Stimulated activated CD8-positive, alpha-beta memory T cell treated with anti-CD3 and anti-CD28 coated beads, Interleukin-2, amount 100 ng/mL, for 1 hour (primary cell): ENCODE measurements at places on chromosomes 13 and 19.

- DNase-seq: no peak
Measured at GRCh38 chr13:92537471-92537870, 689.1 kb upstream of the GPC6 start.

DNA sequence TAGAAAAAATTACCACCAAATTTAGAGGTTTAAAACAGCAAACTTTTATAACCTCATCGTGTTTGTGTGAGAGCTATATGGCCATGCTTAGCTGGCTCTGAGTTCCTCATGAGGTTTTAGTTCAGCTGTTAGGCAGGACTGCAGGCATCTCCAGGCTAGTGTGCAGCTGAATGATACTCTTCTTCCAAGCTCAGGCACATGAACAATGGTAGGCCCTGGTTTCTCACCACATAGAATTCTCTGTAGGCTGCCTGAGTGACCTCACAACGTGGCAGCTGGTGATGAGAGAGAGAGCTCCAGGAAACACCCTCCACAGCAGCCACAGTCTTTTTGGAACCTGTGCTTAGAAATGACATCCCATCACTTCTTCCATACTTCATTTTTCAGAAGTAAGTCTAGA is 540.6 kb upstream of the MIR17HG start:
- DNase-seq: no peak

DNA sequence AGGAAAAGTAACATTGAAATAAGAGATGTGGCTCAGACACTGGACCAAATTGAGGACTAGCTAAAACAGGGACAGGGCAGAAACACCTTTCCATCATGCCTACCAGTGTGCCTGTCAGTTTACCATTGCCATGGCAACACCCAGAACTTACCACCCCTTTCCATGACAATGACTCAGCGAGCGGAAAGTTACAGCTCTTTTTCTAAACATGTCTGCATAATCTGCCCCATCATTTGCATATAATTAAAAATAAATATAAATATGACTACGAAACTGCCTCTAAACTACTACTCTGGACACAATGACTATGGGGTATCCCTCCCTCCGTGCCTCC is 96.0 kb downstream of the UBL3 start:
- no peak for DNase-seq

GRCh38 chr13:100542826-100543156 is 45.8 kb downstream of the GGACT start:
- no peak for DNase-seq

GRCh38 chr19:10339380-10339960 is at the start of gene ICAM3:
ICAM3 (minus strand) TSS chr19:10339624; CDS start chr19:10339614, 10 bp downstream.
- peak; percentile 38 for DNase-seq

GRCh38 chr19:37942516-37942902 is 35.5 kb downstream of the SIPA1L3 start:
- DNase-seq: no peak

DNA sequence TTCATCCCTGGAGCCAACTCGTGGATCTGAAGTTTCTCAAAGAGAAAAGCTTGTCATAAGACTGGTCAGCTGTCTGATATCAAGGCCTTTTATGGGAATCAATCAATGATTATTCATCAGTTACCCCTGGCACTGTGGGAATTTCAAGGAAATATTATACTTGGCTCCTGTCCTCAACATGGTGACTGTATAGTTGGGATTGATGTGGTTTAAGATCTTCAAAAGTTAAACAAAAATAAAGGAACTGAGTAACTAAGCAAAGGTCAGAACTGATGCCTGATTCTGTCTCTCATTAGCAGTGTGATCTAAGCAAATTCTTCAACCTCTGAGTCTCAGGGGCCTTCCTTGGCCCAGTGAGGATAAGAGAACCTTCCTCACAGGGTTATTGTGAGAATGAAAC is 22.2 kb upstream of the SERPINE3 start:
- no peak for DNase-seq

DNA sequence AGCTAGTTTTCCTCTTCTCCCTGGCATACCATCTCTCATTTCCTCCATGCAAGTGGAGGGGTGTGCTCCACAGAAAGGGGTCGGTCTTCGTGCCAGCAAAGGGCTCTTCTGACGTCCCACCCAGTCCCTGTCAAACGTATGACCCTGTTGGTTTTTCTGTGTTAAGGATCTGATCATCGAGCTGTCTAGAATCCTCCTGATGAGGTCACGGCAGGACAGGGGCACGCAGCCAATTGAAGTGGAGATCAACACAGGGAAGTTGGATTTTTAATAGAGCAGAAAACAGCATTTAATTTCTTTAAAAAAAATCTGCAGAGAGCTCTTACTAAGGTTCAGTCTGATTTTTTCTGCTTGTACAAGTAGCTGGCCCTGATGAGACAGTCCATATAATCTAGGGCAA is 339.4 kb downstream of the TEX29 start:
- no peak for DNase-seq

- DNase-seq: no peak
Measured at GRCh38 chr13:44331446-44331845, 42.2 kb upstream of the SERP2 start.

DNA sequence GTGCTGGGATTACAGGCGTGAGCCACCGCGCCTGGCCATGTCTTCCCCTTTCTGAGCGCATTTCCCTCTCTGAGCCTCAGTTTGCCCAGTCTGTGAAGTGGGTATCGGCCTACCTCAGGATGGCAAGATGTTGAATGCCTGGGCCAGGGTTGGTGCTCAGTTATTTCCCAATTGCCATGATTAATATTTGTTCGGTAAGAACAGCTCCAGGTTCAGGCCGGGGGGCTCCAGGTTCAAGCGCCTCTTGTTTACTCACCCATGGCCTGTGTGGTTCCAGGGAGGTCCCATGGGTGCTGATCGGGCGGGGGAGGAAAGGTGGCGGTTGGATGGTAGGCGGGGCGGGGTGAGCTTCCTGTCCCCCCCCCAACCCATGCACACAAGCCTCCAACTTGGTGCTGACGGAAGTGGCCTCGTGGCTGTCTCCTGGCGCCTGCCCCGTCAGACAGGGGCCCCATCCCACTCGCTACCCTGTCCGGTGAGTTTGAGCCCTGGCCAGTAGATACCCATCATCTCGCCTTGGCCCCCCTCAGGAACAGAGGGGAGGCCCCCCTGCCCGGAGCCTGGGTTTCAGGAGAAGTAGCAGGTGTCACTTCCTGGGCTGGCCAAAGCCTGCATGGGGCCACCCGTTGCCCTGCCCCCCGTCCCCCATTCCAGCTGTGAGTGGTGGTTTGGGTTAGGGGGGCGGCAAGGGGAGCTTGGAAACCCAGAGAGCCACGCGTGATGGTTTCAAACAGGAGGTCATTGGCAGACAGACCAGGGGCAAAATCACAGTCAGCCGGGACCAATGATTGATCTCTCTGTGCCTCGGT is at the start of gene FCHO1:
Gene FCHO1 (plus strand): TSS at position 375 of the 809 bp plus-strand sequence. CDS start 3,688 bp downstream, outside the sequence.
- peak; percentile 76 for DNase-seq

GRCh38 chr13:53759016-53759415 is 730.4 kb downstream of the OLFM4 start:
- no peak for DNase-seq

DNA sequence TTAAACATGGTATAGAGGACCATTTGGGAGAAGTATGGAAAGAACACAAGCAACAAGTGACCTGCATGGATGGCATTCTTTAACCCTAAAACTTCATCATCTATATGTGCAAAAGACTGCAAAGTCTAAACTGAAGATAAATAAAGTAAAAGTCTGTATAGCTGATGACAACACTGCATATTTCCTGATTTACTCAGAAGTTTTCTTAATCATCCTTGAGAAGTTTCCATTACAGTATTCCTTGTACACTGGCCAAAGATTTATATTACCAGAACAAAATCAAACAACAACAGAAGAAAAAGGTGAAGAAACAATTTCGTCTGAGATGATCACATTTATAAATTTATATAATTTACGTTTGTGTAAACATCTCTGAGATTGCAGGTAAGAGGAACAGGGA is 805.7 kb downstream of the PCDH9 start:
- DNase-seq: no peak

DNA sequence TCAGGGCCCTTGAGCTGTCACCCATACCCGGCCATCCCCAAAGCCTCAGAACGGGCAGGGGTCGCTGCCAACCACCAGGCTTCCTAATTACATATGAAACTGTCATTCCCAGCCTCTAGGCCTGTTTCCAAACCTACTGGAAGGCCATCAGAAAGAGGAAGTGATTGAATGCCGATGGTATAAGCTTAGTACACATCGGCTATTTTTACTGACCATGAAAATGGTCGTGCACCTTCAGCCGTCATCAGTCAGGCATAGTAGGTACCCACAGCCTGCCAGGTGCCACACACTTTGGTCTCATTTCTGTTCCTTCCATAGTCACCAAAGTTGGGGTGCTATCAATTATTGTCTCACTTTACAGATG is 10.2 kb downstream of the KRI1 start:
- DNase-seq: no peak

- DNase-seq: no peak
Measured at GRCh38 chr13:41606646-41607045, 149.3 kb downstream of the RGCC start.

DNA sequence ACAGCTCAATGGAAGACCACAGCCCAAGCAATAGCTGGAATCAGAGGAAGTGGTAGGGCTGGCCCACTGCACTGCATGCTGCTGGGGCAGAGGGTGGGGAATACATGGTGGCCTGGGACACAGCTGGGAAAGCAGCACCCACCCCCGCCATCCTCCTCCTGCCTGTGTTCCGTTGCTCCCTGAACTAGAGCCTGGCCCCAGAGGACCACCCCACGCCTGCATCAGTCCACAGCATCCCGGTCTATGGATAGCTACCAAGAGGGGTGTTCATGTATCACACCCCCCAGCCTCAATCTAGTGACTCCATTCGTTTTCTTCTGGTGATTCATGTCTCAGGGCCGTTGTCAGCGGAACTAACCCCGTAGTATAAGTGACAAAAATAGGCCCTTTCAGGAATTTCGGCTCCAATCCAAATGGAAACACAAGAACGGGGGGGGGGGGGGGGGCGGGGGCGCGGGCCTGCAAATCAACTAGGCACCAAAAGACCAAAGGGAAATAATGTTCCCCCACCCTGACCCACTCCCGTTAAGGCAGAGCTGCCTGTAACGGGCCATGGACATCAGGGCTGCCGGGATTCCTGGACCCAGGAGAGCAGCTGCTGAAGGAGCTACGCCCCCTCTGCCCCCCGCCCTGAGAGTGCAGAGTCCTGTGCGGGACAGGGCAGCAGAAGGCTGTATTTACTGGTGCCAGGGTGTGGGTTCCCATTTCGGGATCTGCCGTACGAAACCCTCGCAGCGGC is 18.9 kb upstream of the EPHX3 start:
- no peak for DNase-seq
